ENCODE measurements at places on chromosomes 1 and 21. TPM values are rescaled to one million over a fixed set of nuclear protein-coding genes. Genes with fewer than 3 reads are reported as not detected.

Gene ADCY10
- under 0.01 TPM for total RNA-seq

Gene RWDD3
- total RNA-seq: 25.0 TPM

Gene RFX5
- 43.6 TPM for total RNA-seq

Gene MYOG
- not detected for total RNA-seq

Gene SPATA17
- total RNA-seq: under 0.01 TPM

Gene FMO3
- total RNA-seq: 58.6 TPM

Gene LRRIQ3
- total RNA-seq: 2.0 TPM
